HuH-7.5 (cell line): ENCODE measurements at places on chromosomes 3 and 15.

GRCh38 chr3:877001-877400, 215.8 kb upstream of the CNTN6 start:
- no peak for DNase-seq

DNA sequence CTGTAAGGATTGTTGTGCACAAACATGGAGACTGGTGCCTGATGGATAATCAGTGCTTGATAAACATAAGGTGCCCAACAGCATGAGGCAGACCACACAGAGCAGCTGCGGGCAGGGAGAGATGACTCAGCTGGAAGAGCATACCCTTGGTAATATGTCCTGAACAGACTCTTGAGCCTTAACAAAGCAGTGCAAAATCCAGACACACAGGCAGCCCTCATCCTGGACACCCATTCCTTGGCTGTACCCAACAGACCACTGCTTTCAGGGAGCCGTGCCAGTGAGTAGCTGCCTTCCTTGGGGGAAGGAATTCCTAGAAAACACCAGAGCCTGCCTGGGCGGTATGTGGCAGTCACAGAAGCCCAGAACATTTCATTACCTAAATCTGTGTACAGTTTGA, 156.2 kb downstream of the CLSTN2 start:
- no peak for DNase-seq

GRCh38 chr3:105542282-105543019, 175.7 kb downstream of the ALCAM start:
- no peak for DNase-seq

DNA sequence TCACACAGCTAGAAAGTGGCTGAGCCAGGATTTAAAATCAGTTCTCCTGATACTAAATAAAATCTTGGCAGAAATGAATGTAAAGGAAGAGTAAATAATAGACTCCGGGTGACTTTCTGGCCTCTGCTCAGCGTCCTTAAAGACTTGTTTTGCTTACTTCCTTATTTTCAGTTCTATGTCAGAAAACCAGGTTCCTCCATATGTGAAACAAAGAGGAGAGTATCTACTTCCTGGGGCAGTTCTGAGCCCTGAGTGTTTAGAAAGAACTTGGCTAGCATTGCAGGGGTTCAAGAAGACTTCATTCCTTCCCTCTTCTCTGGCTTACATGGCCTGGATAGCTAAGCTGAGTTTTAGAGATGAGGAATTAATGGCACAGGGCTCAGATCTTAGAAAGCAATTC, 222.8 kb upstream of the TLE3 start:
- no peak for DNase-seq

DNA sequence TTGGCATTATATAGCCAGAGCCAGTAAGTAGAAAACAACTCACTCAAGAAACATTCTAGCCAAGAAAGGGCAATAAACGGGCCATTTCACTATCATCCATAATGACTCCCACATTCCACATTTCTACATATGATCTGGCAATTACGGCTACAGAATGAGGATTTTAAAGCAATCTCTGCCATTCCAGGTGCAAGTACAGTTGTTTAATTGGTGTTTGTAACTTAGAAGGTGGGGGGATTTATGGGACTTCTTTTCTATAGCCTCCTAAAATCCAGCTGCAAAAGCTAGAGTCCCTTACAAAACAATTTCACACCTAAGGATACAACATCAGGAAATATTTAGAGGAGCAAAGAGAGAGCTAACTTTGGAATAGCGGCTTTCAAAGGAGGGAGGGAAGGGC, 295.4 kb upstream of the RORA start:
- DNase-seq = no peak
